ENCODE measurements at places on chromosomes 16 and 17.

- DNase-seq = no peak
Measured at GRCh38 chr16:69839798-69840409, 77.8 kb downstream of the WWP2 start.

GRCh38 chr17:15659663-15660062 lies 24.4 kb downstream of the TRIM16 start:
- DNase-seq = no peak

DNA sequence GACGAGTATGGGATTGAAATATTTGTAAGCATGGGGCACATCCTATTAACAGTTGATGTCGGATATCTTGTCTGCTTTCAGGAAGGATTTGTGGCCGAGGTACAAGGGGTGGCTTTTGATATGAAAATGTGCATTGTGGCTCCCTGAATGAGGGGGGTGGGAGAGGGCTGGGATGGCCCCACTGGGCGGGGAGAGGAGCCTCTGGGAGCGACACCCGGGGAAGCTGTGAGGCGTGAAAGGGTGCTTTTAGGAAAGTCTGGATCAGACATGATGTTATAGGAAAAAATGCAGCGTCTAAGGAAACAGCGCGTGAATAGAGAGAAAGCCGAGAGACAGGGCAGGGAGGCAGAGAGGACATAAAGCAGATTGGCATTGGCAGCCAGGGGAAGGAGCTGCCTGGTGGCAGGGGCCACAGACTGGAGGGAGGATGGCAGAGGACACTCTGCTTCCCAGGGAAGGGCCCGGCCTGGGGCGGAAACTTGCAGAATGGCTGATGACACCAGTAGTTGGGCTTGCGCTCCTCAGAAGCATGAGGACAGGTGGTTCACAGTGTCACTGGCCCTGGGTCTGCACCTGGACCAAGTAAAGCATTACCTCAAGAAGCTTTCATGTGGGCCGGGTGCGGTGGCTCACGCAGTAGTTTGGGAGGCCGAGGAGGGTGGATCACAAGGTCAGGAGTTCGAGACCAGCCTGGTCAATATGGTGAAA lies 95.7 kb downstream of the NTN1 start:
- no peak for DNase-seq

DNA sequence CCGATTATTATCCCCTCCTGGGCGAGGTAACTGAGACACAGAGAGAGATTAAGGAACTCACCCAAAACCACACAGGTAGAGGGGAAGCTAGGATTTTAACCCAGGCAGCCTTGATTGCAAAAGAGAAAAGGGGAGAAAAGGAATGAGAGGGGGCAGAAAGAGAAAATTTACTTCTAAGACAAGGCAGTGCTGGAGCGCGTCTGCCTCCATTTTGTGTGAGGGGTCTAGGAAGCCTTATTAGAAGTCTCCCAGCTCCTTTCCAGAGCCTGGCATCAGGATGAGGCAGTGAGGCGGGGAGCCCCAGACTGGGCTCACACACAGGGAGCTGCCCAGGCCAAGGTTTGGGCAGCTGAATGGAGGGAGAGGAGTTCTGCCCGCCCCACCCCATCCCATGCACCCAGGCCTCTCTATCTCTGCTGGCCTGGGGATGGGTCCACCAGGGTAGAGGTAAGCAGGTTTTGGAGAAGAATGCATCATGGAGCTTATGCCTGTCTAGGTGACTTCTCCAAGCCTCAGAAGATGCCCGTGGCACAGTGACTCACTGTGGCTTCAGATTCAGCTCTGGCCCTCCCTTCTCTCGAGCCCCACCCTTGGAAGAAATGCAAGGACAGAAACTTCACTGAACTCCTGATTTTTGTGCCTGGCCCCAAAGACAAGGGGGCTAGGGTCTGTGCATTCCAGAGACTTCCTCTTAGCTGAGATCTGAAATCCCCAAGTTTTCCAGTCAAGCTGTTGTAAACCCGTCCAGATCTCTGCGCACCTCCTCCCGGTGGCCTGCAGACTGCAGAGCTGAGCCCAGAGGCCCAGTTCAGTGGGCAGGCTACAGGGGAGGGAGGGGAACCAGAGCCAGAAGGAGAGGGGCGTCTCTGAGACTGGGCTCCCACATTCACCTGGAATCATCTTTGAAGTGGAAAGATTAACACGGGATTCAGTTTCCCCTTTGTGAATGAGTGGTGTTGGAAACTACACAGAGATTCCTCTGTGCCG lies 95.1 kb upstream of the CDH5 start:
- DNase-seq = no peak

DNA sequence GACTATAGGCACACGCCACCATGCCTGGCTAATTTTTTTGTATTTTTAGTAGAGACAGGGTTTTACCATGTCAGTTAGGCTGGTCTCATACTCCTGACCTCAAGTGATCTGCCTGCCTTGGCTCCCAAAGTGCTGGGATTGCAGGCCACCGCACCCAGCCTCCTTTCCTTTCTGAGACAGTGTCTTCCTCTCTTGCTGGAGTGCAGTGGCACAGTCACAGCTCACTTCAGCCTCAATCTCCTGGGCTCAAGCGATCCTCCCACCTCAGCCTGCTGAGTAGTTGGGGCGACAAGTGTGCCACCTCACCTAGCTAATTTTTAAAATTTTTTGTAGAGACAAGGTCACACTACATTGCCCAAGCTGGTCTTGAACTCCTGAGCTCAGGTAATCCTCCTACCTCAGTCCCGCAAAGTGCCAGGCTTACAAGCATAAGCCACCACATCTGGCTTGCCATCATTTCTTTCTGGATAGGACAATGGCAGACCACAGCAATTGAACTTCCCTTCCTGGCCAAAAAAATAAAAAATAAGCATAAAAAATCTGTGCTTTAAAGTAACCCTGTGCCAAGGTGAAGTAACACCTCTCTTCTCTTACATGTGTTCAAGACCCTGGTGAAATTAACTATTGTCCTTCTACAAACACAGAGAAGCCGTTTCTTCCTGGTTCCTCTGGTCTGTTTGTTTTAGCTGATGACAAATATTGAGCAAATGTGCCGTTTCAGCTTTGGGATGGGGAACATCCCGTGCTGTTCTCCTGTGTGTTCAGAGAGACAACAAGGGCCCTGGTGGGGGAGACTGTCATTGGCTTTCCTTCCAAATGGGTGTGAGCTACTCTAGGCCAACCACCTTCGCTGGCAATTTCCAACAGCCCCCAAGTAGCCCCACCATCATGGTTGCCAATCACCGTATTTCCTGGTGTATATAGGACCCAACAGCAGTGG lies 60.2 kb downstream of the EMP2 start:
- no peak for DNase-seq

Data from GF-D8 (cell line).